ENCODE measurements at places on chromosomes 2 and 18. TPM values are rescaled to one million over a fixed set of nuclear protein-coding genes. Genes with fewer than 3 reads are reported as not detected.

AFF3 gene
- total RNA-seq = 12.8 TPM

MAP3K2 gene
- total RNA-seq = 23.9 TPM

ESPNL gene
- 4.3 TPM for total RNA-seq

TYW5 gene
- 5.2 TPM for total RNA-seq

FEV gene
- not detected for total RNA-seq

LTBP1 gene
- 423 TPM for total RNA-seq

DNA sequence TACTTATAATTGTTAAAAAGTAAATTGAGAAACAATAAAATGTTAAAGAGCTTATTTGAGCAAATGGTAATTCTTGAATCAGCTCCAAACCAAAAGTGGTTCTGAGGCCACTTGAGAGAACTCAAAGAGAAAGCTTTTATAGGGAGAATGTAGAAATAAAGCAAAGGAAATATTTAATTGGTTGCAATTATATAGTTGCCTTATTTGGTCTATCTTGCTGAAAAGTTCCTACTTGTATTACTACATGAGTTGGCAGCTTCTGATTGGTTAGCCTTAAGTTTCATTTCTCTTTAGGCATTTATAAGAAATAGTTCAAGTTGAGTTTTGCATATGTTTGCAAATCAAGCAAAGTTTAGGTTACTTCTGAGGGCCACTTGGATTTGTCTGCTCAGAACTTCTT, 38.1 kb downstream of the SCN2A start:
- H3K4me3 ChIP-seq = no peak overlapping the region
- H3K27ac ChIP-seq = no peak overlapping the region
- H3K27me3 ChIP-seq = no peaks in the 10 kb centered on the region

GRCh38 chr2:62224976-62225375, 29.1 kb downstream of the B3GNT2 start:
- no peaks in the 10 kb centered on the region for H3K27me3 ChIP-seq
- H3K27ac ChIP-seq = no peak overlapping the region
- H3K4me1 ChIP-seq = no peaks in the 10 kb centered on the region
- no peak for DNase-seq
- H3K36me3 ChIP-seq = peaks cover 10% of the 10 kb centered on the region
- H3K4me3 ChIP-seq = no peak overlapping the region

DNA sequence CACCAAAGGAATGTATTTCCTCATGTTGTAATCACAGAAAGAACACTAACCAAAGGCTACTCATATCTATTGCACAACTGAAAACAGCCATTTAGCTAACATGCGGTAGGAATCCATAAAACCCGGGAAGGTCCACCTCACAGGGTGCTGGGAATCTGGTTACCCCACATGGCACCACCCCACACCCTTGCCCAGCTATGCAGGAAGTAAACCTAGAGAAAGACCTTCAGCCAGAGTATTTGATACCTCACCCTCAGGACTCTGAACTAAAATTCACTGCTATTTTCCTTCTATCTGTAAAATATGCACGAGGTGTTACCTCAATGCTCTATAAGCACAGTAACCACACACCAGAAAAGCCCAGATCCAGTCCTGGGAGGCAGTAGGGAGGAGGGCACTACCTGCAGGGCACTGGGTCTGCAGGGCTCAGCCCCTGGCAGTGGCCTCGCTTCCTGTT, 45.8 kb downstream of the PTPN2 start:
- DNase-seq = peak; percentile 94
- H3K27ac ChIP-seq = no peak overlapping the region

GRCh38 chr2:55031505-55031904, 18.7 kb downstream of the RTN4 start:
- no peak for DNase-seq
- H3K27ac ChIP-seq = peak overlapping the region; percentile 25
- peaks cover 16% of the 10 kb centered on the region for H3K4me1 ChIP-seq
- no peak overlapping the region for H3K4me3 ChIP-seq

GRCh38 chr18:10270151-10270571, 184.3 kb upstream of the APCDD1 start:
- peak; percentile 89 for DNase-seq
- no peaks in the 10 kb centered on the region for H3K4me1 ChIP-seq
- H3K4me3 ChIP-seq = no peak overlapping the region
- no peak overlapping the region for H3K27ac ChIP-seq
- H3K36me3 ChIP-seq = no peaks in the 10 kb centered on the region

- DNase-seq = peak; percentile 27
- H3K36me3 ChIP-seq = no peaks in the 10 kb centered on the region
- peaks cover 4% of the 10 kb centered on the region for H3K4me1 ChIP-seq
- H3K27me3 ChIP-seq = peaks cover 4% of the 10 kb centered on the region
- H3K27ac ChIP-seq = no peak overlapping the region
Measured at GRCh38 chr2:181570833-181571661, 85.9 kb downstream of the CERKL start.

- H3K4me1 ChIP-seq = no peaks in the 10 kb centered on the region
- no peak overlapping the region for H3K4me3 ChIP-seq
- no peak overlapping the region for H3K27ac ChIP-seq
- DNase-seq = no peak
- H3K36me3 ChIP-seq = no peaks in the 10 kb centered on the region
Measured at GRCh38 chr18:8504424-8504823, 104.8 kb upstream of the RAB12 start.

DNA sequence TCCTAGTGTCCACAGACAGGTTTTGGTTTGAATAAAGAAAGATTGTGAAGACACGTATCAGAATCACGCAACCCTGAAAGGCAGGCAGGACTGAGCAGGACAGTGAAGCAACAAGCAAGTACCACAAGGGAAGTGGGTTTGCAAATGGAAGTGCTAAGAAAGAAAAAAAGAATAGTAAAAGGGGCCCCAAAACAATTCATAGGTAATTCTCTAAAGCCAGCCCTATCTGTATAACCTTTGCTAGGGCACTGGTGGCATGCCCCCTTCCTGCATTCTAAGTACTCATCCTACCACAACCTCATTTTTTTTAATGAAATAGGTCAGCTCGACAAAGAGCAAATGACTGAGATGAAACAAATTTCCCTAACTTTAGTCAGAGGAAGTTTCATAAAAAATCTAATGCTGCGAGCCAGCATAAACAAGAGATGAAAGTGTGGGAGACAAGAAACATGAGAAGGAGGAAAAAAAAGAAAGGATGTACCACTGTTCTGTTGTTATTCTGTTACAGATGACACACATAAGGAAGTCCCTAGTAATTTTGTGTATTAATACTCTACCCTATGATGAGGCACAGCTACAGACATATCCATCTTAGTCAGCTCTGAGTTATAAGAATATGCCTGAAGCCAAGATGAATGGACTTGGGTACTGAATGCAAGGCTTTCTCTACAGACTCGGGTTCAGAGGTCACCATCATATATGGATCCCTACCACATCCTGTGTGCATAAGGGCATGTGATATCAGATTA, 32.2 kb downstream of the IKZF2 start:
- H3K4me1 ChIP-seq = peaks cover 17% of the 10 kb centered on the region
- peak; percentile 32 for DNase-seq
- H3K27me3 ChIP-seq = no peaks in the 10 kb centered on the region
- H3K27ac ChIP-seq = no peak overlapping the region
- no peaks in the 10 kb centered on the region for H3K36me3 ChIP-seq
- no peak overlapping the region for H3K4me3 ChIP-seq

DNA sequence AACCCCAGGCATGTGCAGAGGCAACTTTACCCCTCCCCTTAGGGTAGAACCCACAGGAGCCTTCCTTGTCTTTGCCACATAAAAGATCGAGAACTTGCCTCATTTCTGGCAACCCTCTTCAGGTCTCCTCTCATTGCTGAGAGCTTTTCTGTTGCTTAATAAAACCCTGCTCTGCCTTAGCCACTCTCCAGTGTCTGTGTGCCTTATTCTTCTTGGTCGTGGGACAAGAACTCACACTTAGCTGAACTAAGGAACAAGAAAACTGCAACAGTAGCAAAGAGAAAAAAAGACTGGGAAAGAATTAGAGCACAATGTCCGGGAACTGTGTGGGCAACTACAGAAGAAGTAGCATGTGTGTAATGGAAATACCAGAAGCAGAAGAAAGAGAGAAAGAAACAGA, 56.2 kb upstream of the SMIM21 start:
- no peaks in the 10 kb centered on the region for H3K27me3 ChIP-seq
- H3K4me3 ChIP-seq = no peak overlapping the region
- no peaks in the 10 kb centered on the region for H3K36me3 ChIP-seq
- no peak for DNase-seq
- H3K4me1 ChIP-seq = no peaks in the 10 kb centered on the region

DNA sequence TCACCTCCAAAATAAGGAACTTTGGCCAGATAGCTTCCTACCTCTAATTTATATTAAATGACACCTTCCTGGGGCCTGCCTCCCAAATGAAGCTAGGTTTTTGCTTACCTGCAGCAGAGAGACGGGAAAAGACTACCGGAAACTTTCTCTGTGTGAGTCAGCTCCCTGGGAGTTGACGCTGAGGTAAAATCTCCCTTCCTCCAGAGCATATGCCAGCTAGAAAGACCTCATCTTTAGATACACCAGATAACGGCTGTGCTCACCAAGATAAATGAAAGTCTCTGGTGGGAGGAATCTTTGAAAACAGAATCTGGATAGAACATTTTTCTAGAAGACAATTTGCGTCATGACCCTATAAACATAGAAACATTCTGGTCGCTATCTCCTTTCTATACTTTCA, 99.7 kb upstream of the RFX8 start:
- no peak overlapping the region for H3K4me3 ChIP-seq
- no peak overlapping the region for H3K27ac ChIP-seq
- H3K36me3 ChIP-seq = no peaks in the 10 kb centered on the region
- no peak for DNase-seq
- H3K27me3 ChIP-seq = no peaks in the 10 kb centered on the region

GRCh38 chr2:11679016-11679415, 9.0 kb upstream of the NTSR2 start:
- DNase-seq = no peak
- no peak overlapping the region for H3K4me3 ChIP-seq
- H3K27me3 ChIP-seq = no peaks in the 10 kb centered on the region
- H3K27ac ChIP-seq = no peak overlapping the region
- no peaks in the 10 kb centered on the region for H3K4me1 ChIP-seq

- H3K4me1 ChIP-seq = no peaks in the 10 kb centered on the region
- DNase-seq = no peak
- no peak overlapping the region for H3K4me3 ChIP-seq
Measured at GRCh38 chr2:84247532-84247931, 211.5 kb downstream of the SUCLG1 start.

- H3K36me3 ChIP-seq = no peaks in the 10 kb centered on the region
- H3K27me3 ChIP-seq = no peaks in the 10 kb centered on the region
- H3K4me1 ChIP-seq = no peaks in the 10 kb centered on the region
- no peak for DNase-seq
Measured at GRCh38 chr2:182245963-182246362, 180.9 kb downstream of the PDE1A start.

DNA sequence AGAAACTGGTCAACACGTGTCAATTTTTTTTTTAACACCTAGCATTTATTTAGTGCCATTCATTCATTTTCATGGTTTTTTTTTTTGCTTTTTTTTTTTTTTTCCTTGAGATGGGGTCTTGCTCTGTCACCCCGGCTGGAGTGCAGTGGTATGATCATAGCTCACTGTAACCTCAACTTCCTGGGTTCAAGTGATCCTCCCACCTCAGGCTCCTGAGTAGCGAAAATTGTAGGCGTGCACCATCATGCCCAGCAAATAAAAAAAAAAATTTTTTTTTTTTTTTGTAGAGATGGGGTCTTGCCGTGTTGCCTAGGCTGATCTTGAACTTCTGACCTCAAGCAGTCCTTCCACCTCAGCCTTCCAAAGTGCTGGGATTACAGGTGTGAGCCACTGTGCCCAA, 21.1 kb downstream of the USP14 start:
- no peaks in the 10 kb centered on the region for H3K27me3 ChIP-seq
- H3K4me1 ChIP-seq = no peaks in the 10 kb centered on the region
- DNase-seq = no peak
- H3K4me3 ChIP-seq = no peak overlapping the region
- H3K36me3 ChIP-seq = peaks cover 17% of the 10 kb centered on the region
- H3K27ac ChIP-seq = no peak overlapping the region
